ENCODE measurements at places on chromosomes 16 and 17.

DNA sequence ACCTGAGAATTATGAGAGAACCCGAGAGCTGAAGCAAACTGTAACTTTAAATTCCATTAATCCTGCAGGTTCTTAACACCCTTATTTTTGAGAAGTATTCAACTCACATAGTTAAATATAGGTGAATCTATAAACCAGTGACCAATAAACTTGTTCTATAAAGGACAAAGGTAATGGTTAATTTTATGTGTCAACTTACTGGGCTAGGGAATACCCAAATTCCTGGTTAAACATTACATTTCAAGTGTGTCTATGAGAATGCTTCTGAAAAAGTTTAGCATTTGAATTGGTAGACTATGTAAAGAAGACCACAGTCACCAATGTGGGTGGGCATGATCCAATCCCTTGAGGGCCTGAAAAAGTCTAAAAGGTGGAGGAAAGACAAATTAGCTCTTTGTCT lies 99.1 kb downstream of the KCNJ2 start:
- no peak for DNase-seq

DNA sequence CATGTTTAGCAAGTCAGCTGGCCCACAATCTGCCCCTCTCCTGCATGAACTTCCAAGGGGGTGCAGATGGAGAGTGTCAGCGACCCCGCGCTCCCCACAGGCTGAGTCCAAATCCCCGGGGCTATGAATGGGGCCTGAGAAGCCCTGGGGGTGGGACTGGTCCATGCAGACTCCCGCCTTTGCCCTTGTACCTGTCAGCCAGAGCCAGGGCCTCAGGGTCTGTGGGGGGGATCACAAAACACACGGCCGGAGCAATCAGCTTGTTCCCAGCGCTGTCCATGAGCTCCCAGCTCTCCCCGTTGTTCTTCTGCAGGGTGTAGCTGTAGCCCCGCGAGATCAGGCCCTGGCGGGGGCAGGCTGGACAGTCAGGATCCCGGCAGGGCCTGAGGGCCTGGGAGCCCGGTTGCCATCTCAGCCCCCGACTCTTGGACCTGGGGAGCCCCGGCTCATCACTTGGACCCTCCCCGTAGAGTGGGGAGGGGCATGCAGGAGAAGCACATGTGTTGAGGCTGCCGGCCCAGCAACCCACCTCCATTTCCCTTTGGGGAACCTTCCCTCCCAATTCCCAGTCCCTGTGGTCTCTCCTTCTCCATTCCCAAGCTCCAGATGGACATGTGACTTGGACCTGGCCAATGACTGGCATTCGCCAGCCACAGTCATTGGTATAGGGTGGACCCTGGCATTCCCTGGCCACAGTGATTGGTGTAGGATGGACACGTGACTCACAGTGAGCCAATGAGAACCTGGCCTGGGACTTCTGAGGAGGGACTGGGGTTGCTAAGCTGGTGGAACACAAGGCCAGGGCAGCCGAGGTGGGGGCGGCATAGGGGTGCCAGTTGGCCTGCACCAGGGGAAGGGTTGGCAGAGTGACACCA lies 42.4 kb downstream of the PPL start:
- no peak for DNase-seq

- no peak for DNase-seq
Measured at GRCh38 chr16:79768276-79768970, 167.9 kb upstream of the MAF start.

- DNase-seq = no peak
Measured at GRCh38 chr17:413706-414380, 61.2 kb upstream of the RPH3AL start.

DNA sequence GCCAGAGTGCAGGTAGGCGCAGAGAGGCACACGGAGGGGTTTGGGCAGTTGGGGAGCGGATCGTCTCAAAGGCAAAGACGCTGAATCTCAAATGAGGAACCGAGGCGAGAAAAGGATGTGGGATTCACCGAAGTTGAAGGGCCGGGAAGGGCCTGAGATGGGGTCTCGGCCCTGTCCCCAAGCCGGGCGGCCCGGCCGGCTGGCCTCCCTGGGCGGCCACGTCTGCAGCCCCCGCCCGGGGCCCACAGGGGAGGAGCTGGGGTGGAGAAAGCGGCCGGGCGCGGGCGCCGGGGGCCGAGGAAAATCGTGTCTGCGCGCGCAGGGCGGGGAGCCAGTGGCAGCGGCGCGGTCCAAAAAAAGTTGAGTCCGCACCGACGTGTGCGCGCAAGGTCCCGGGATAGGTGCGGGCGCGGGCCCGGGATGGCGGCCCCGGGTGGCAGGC lies 458 bp downstream of the SLC12A4 start:
- DNase-seq = no peak

- DNase-seq = no peak
Measured at GRCh38 chr16:50887500-50888298, 145.8 kb downstream of the CYLD start.

- no peak for DNase-seq
Measured at GRCh38 chr17:48549281-48549630, 4.3 kb upstream of the HOXB2 start.
